RPMI7951 (cell line): ENCODE measurements at places on chromosomes 12 and 14. TPM values are rescaled to one million over a fixed set of nuclear protein-coding genes. Genes with fewer than 3 reads are reported as not detected.

The ACSS3 gene
- total RNA-seq: 0.10 and 0.12 TPM in 2 replicates

The EMP1 gene
- total RNA-seq: 71.3 and 120 TPM in 2 replicates

- DNase-seq: no peak
These were observed 84.9 kb downstream of the WSCD2 start for GRCh38 chr12:108213871-108214445.

DNA sequence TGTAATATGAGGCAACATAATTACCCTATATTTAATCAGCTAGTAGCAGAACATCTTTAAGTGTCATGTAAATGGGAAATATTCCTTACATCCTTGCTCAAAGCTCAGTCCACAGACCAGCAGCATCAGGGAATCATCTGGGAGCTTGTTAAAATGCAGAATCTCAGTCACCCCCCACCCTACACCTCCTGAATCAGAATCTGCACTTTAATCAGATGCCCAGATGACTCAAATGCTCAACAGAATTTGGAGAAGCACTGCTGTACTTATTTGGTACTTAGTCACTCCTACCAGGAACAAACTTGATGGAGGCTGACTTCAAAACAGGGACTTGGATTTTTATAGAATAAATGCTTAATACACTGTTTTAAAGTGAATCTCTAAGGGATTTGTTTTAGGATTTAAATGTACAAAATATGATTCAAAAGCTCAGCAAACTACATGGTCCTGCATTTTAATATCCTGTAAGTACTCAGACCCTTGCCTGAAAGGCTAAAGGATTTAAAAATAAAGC, 96.5 kb downstream of the ARMH4 start:
- DNase-seq: no peak

GRCh38 chr14:89399594-89400068, 17.4 kb downstream of the FOXN3 start:
- DNase-seq: peak; percentile 58

- DNase-seq: no peak
These were observed 32.9 kb downstream of the ASCL1 start for GRCh38 chr12:102990419-102990818.

DNA sequence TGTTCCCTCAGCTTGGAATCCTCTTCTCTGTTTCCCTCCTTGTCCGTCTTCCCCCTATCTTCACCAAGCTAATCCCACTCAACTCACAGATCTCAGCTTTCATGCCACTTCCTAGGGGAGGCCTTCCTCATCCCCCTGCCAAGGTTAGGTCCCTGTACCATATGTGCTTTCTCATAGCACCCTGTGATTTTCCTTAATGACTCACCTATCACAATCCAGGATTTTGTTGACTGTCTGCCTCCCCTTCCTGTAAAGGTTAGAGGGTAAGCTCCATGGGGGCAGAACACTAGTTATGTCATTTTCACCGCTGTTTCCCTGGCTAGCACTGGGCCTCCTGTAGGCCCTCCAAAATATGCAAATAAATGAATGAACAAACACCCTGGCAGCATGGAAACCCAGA, 57.6 kb downstream of the CRADD start:
- DNase-seq: no peak

DNA sequence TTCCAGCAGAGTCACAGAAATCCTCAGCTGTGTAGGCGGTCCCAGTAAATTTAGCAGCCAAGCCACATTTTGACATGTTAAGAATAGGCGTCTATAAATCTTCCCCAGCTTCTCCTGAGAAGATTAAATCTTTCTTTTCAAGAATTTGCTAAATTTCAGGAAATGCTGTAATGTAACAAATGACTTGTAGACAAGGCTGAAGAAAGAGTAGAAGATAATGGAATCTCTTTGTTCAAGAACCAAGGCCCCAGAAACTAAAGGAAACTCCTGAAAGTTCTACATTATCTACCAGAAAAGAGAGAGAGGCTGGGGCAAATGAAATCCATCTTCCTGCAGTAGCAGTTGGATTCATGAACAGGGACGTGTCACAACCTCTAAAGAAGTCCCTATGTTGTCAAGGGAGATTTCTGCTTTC, 760.3 kb downstream of the NOVA1 start:
- no peak for DNase-seq

DNA sequence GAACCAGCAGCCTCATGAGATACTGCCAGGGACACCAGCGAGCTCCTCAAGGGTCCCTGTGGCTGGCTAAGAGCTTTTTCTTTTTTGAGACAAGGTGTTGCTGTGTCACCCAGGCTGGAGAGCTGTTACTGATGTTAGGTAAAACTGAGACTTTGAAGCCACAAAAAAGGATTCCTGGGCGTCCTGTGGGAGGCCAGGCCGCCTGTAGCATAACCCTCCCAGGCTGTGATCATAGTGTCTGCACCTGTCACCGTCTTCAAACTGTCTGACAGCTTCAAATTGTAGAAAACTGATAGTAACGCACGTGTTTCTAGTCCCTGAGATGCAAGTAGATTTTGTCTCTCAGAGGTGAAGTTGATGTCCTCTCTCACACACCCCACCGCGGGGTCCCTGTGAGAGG, 4.1 kb downstream of the ZFYVE21 start:
- DNase-seq: no peak

- DNase-seq: no peak
These were observed 307.2 kb downstream of the ATP23 start for GRCh38 chr12:58248599-58248998.
